GM03348 (cell line): ENCODE measurements at places on chromosomes 4 and X.

DNA sequence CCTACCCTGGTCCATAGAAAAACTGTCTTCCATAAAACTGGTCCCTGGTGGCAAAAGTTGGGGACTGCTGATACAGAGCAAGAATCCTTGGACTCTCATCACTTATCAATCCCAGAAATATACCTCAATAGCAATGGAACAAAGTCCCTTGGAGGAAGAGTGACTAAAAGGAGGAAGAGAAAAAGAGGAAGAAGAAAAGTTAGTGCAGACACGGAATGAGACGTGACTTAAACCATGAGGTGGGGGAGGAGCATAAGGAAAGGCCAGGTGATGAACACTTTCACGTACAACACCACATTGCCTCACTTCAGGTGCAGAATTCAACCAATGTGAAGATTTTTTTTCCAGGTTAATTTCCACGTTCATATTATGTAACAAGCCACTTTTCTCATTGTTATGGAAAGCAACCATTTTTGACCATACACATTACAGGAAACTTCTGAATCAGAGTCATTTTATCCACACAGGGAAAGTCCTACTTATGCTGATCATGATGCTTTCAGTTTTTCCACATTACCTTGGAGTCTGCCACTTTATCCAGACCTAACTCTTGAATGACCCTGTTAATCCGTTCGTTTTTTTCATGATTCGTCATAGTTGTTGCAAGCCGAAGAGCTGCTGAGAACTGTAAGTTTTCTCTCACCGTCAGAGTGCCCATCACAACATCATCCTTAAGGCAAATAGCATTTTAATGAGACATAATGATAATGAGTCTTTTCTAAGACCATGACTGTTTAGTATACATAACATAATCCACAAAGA lies 27.7 kb downstream of the ABCG2 start:
- DNase-seq = no peak

DNA sequence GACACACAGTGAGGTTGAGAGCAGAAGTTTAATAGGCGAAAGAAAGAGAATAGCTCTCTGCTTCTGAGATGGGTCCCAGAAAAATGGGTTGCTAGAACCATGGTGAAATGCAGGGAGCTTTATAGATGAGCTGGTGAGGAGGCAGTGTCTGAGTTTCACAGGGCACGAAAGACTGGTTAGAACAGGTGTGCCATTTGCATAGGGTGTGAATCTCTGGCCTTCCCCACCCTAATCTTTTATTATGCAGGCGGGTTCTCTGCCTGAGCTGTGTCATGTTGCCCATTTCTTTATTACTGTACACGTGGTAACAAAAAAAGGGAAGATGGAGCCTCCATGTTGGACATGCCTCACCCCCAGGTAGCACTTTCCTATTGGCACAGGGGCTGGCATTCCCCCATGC lies 39.1 kb downstream of the FUNDC1 start:
- no peak for DNase-seq

DNA sequence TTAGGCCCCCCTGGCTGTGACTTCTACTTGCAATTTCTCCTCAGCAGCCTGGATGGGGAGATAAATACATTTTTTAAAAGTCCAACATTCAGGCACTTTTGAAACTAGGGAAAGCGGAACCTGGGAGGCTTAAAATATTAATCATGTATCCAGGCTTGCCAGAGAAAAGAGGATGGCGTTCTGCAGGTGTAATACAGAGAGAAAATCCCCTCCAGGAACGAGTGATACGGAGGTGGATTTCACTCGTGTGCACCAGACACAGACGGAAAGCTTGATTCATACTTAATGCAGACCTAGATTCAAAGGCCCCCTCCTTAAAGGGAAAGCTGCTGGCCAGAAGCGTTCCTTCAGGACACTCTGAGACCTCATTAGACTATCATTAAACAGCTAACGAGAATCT lies 354.0 kb upstream of the BOD1L1 start:
- no peak for DNase-seq

GRCh38 chr4:95267081-95267480 lies 281.7 kb downstream of the UNC5C start:
- peak; percentile 74 for DNase-seq

- peak; percentile 70 for DNase-seq
Measured at GRCh38 chr4:60683357-60683756, 516.8 kb upstream of the ADGRL3 start.
